Thymus (tissue), 14 donors: ENCODE measurements at places on chromosomes 2 and 18.

DNA sequence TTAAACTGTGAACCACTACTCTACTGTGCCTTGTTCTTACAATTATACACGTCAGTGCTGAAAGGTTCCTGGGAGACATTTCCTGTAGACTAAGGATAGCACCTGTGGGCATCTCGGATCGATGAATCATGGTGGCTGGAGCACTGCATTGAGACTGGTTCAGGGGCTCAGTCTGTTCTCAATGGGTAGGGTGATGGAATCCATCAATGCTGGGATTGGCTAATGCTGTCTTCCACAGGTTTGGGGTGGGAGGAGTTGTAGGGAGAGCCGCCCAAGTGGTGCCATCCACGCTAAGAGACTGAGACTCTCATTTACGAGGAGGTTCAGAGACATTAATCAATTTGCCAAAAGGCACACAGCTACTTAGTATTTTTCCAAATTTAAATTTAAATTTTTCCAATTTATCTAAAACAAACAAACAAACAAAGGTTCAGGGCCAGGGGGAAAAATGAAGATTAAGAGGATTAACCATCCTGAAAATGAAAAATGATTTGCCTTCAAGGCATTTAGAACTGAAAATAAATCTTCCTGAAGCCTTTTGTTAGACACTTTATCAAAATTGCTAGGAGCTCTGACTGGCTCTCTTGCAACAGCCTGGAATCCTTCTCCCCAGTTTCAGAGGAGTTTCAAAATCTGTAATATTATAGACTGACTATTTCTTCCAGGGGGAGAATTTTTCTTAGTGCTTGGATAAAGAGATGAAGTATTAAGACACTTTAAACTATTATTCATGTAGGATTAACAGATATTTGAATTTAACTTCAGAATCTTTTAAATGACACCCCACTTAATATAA is 359.2 kb downstream of the TGIF1 start:
- DNase-seq: no peak

- no peak for DNase-seq
Measured at GRCh38 chr2:131488306-131489205, 3.6 kb downstream of the MZT2A start.

DNA sequence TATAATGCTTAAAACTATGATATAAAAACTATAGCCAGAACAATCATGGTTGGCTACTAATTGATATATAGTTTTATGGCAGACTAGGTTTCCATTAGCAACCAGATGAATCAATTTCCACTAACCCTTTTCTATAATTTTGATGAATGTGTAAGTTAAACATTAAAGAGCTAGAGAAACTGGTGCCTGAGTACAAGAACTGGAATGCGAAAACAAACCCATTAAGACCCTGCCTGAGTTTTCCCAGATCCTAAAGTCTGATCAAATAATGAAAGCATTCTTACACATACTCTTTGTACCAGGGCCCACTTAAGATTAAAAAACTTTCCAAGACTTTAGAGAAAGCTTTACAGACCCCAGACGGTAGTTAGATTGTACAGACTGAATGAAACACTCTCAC is 21.3 kb downstream of the MRPL19 start:
- no peak for DNase-seq

DNA sequence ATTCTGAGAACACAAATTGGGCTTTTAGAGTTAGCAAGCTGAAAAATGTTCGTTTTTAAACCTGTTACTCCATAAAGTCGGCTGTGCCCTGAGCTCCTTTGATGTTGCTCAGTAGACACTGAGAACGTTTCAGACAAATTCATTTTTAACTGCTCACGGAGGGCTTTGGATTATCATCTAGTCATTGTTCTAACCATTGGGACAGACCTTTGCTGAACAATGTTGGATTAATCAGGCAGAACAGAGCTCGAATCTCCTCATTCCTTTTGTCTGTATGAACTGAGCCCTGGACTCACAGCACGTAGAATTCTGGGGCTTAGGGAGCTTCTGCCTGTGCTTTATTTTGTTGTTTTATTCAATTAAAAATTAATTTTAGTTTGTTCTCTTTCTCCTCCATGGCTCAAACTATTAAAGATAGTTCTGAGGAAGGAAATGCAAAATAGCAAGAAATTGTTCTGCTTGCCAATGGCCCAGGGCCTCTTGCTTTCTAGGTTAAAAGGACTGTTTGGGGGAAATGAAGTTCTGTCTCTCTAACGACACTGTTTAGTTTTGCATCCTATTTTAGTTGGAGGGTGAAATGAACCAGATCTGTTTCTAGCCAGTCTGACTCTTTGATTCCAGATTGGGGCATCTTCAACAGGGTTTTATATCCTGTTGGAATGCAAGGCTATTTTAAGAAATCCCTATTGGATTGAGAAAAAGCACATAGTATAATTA is 114.7 kb upstream of the CXCR4 start:
- DNase-seq: no peak
